ENCODE measurements at places on chromosomes 7 and 10. TPM values are rescaled to one million over a fixed set of nuclear protein-coding genes. Genes with fewer than 3 reads are reported as not detected.

GRCh38 chr7:92608380-92609322 lies 18.5 kb upstream of the FAM133B start:
- H3K4me3 ChIP-seq: no peak overlapping the region
- H3K4me1 ChIP-seq: peaks cover 8% of the 10 kb centered on the region
- H3K27ac ChIP-seq: no peak overlapping the region
- H3K27me3 ChIP-seq: no peaks in the 10 kb centered on the region

GRCh38 chr7:35380739-35381224 lies 126.9 kb upstream of the TBX20 start:
- no peak overlapping the region for H3K4me3 ChIP-seq
- no peaks in the 10 kb centered on the region for H3K36me3 ChIP-seq
- no peak for DNase-seq
- no peaks in the 10 kb centered on the region for H3K4me1 ChIP-seq
- H3K27me3 ChIP-seq: no peaks in the 10 kb centered on the region

DNA sequence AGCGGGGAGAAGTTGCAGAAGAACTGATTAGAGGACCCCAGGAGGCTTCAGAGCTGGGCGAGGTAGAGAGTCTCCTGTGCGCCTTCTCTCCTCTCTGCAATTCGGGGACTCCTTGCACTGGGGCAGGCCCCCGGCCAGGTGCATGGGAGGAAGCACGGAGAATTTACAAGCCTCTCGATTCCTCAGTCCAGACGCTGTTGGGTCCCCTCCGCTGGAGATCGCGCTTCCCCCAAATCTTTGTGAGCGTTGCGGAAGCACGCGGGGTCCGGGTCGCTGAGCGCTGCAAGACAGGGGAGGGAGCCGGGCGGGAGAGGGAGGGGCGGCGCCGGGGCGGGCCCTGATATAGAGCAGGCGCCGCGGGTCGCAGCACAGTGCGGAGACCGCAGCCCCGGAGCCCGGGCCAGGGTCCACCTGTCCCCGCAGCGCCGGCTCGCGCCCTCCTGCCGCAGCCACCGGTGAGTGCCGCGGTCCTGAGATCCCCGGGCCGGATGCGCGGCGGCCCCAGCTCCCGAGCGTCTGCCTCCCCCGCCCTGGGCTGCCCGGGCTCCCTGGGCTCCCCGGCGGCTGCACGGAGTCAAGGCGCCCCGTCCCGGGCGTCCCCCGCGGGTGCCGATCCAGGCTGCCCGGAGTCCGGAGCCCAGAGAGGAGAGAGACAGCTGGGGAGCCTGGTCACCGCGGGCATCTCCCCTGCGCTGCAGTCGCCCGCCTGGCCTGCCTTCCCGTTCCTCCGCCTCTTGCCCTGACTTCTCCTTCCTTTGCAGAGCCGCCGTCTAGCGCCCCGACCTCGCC lies at the start of gene PLAU:
PLAU (plus strand) TSS at position 369 of the 789 bp plus-strand sequence. CDS start 424 bp downstream, outside the sequence.
- DNase-seq: no peak
- peak within 1 kb of the TSS; percentile 43 for H3K27ac ChIP-seq
- peaks cover 72% of the 10 kb centered on the region for H3K4me1 ChIP-seq

DNA sequence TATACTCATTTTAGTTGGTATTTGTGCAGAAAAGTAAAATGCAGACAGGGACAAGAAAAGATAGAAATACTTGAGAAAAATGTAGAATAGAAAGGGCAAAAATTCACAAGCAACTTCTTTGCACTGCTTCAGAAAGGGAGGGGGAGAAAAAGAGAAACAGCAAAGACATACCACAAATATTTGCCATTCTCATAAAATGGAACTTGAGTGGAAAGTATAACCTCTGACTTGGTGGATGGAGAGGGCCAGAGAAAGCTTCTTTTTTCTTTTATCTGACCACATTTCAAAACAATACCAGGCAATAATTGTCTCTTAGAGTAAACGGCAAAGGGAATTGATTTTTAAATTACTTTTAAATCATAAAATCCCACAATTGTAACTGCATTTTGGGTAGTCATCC lies 35.8 kb upstream of the TRUB1 start:
- no peak overlapping the region for H3K4me3 ChIP-seq
- no peaks in the 10 kb centered on the region for H3K27me3 ChIP-seq
- H3K36me3 ChIP-seq: no peaks in the 10 kb centered on the region
- DNase-seq: peak; percentile 56
- peaks cover 3% of the 10 kb centered on the region for H3K4me1 ChIP-seq

DNA sequence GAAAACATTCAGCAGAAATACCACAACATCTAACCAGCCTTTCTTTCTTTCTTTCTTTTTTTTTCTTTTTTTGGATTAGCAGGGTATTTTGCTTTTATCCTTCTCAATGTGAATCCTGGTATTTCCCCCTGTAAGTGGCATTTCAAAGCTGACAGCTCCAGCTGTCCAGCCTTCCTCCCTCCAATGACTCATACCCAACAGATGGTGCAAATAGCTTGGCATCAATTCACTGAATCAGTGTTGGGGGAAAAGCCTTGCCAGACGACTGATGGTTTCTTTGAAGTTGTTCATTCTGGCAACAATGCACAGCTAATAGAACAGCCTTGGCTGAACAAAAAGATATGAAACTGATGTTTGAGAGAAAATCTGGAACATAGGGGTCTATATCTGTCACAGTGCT lies 316.8 kb upstream of the STEAP1 start:
- H3K4me1 ChIP-seq: no peaks in the 10 kb centered on the region
- no peak overlapping the region for H3K27ac ChIP-seq
- DNase-seq: peak; percentile 4
- no peaks in the 10 kb centered on the region for H3K36me3 ChIP-seq

GRCh38 chr10:27518261-27518660 lies 14.2 kb downstream of the RAB18 start:
- no peak overlapping the region for H3K27ac ChIP-seq
- H3K36me3 ChIP-seq: peaks cover 3% of the 10 kb centered on the region
- DNase-seq: no peak
- no peaks in the 10 kb centered on the region for H3K4me1 ChIP-seq
- H3K27me3 ChIP-seq: no peaks in the 10 kb centered on the region

GRCh38 chr10:97821308-97822038 lies 28.2 kb upstream of the GOLGA7B start:
- H3K27me3 ChIP-seq: peaks cover 12% of the 10 kb centered on the region
- no peak overlapping the region for H3K27ac ChIP-seq
- no peak for DNase-seq
- H3K4me1 ChIP-seq: no peaks in the 10 kb centered on the region
- H3K4me3 ChIP-seq: no peak overlapping the region

GRCh38 chr10:110042891-110043290 lies 35.1 kb downstream of the ADD3 start:
- no peaks in the 10 kb centered on the region for H3K27me3 ChIP-seq
- peaks cover 19% of the 10 kb centered on the region for H3K4me1 ChIP-seq
- DNase-seq: no peak
- H3K4me3 ChIP-seq: no peak overlapping the region

DNA sequence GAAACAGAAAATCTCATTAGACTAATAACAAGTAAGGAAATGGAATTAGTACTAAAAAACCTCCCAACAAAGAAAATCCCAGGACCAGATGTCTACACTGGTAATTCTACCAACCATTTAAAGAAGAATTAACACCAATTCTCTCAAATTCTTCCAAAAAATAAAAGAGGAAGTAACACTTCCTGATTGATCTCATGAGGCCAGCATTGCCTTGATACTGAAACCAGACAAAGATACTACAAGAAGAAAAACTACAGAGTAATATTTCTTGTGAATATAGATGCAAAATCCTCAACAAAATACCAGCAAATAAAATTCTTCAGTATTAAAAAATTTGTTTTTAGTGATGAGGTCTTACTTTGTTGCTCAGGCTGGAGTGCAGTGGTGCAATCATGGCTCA lies 21.3 kb downstream of the GCK start:
- no peak for DNase-seq
- no peaks in the 10 kb centered on the region for H3K27me3 ChIP-seq
- H3K4me3 ChIP-seq: no peak overlapping the region
- H3K36me3 ChIP-seq: no peaks in the 10 kb centered on the region

DNA sequence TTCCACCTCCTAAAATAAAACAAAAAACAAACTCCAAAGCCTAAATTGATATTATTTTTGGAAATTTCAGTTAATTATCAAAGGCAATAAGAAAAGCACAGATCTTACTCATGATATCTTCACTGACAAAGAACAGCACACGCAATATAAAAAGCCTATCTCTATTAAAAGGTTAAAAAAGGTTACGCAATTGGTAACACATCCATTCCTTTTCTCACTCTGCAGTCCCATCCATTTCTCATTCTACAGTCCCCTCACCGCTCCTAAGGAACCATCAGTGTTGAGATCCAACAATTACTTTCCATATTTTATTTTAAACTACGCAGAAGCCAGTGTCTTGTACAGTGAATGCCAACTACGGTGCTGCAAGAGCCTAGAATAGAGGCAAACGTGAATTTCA lies 1.3 kb downstream of the SEC61G start:
- H3K27ac ChIP-seq: no peak overlapping the region
- DNase-seq: no peak
- peaks cover 22% of the 10 kb centered on the region for H3K36me3 ChIP-seq

- no peak overlapping the region for H3K4me3 ChIP-seq
- H3K36me3 ChIP-seq: no peaks in the 10 kb centered on the region
- no peak for DNase-seq
- H3K27ac ChIP-seq: no peak overlapping the region
- H3K27me3 ChIP-seq: no peaks in the 10 kb centered on the region
Observed at GRCh38 chr7:94012746-94013145, 8.6 kb upstream of the BET1 start.

The TMEM209 gene
- total RNA-seq: 15.1 TPM

The IFIT3 gene
- 193 TPM for total RNA-seq
